ENCODE measurements at places on chromosomes 16 and 17.

GRCh38 chr16:85137323-85138072 lies 25.2 kb upstream of the CIBAR2 start:
- no peak for DNase-seq

DNA sequence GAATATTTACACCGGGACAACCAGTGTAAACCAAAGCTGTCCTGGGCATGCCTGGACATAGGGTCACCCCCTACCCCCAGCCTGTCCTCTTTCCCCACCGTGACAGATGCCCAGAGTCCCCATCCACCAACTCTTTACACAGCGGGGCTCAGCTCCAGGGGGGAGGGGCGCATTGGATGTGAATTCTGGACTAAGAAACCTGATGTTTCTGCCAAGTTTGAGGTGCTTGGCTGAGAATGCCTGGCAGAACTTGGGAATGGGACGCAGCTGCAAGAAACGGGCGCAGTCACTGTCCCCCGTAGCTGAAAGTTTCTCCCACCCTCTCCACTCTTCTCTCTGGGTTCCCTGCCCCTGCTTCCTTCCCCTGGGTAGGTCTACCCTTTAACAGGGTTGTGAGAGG lies 68.0 kb upstream of the CDC42EP4 start:
- DNase-seq: no peak

GRCh38 chr16:55490301-55490700 lies 11.3 kb downstream of the MMP2 start:
- DNase-seq: no peak

GRCh38 chr16:10497132-10498101 lies 83.0 kb downstream of the EMP2 start:
- DNase-seq: no peak

DNA sequence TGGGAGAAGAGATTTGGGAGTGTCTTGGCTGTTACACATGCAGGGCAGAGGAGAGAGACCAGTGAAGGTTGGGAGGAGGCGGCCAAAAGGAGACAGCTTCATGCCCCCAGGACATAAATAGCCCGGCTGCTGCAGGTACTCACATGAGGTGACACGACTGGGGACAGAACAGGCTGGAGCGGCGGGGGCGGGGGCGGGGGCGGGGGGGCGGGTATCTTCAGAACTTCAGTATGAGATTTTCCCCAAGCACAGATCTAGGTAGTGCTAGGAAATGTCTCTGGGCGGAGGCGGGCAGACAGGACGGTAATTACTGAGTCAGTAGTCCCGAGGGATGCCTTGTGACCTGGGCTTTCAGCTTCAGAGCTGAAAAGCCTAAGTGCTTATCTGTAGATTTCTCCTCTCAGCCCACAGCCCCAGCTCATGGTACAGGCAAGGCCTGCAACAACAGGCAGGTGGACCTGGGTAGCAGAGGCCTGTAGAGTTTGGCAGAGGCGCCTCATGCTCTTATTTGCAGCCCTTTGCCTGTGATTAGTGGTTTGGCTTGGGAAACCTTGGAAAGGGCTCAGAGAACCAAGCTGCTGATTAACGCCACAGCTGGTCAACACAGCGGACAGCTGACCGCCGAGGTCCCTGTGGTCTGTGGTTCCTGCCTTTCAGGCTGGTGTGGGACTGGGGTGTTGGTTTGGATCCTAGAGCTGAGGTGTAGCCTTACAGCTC lies 24.5 kb downstream of the UNK start:
- DNase-seq: peak; percentile 38

DNA sequence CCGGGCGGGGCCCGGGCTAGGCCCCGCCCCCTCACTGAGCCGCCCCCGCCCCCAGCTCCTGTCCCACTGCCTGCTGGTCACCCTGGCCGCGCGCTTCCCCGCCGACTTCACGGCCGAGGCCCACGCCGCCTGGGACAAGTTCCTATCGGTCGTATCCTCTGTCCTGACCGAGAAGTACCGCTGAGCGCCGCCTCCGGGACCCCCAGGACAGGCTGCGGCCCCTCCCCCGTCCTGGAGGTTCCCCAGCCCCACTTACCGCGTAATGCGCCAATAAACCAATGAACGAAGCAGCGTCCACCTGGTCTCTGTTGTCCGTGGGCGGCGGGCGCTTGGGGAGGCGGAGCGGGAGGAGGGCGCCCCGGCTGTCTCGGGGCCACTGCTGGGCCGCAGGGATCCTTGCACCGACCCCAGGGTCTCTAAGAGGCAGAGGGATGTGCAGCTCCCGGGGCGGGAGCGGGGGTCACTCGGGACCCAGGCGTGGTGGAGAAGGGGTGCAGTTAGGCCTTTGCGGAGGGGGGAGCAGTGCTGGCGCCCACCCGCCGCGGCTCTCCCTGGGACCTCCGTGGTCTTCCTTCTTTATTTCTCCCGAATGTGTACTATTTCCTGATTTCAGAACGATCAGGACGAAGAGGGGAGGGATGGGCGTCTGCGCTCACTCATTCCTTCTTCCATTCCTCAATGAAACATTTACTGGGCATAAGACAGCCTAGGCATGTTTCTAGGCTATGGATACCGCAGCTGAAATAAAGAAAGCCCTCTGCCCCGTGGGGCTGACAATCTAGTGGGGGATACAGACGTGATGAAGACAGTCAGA lies 2.0 kb downstream of the HBZ start:
- DNase-seq: no peak
